ENCODE measurements at places on chromosomes 2 and 18.

DNA sequence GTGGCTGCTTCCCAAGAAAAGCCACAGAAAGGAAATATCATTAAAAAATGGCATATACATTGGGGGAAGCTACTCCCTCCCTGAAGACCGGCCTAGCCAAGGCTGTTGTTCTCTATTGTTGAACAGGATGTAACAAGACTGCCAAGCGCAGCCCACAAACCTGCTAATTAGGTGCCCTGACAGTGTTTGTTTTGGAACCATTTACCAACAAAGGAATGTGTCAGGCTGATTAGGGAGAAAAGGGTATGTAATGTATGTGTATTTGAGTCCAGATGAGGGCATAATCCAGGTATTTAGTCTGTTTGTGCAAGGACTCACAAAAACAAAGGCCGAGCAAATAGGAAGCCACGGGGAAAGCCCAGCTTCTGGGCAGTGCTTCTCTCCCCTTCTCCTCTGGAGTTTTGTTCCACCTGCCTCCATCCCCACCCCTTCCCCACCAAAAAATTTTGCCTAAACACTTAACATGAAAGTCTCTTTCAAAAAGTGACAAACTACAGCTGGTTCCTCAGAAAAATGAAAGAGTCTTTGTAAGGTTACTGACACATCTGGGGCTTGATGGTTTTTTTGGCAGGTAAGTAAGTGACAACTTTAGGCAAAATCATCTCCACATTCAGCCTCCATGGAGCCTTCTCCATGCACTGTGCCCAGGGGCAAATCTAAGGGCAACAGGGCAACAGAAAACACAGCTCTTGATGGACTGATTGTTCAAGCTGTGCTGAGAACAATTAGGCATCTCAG, 78.3 kb upstream of the FZD5 start:
- peak; percentile 65 for DNase-seq

DNA sequence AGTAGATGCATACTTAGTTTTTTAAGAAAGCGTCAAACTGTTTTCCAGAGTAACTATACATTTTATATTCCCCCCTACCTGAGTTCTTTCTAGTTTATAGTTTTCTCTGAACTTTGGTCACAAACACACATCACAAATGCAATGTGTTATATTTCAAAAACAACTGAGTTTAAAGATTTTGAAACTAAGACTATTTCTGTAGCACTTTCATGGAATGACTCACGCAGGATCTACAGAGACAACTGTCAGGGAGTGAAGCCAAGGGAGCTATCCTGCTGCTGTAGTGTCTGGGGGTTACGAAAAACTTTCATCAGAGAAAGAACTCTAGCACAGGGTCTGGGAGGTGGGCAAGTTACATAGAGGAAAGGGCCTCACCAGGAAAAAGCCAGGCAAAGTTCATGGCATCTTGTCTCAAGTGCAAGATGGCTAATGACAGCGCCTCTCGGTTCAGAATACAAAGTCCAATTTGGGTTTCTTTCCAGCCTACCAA, 66.8 kb downstream of the UXS1 start:
- DNase-seq, result no peak

- no peak for DNase-seq
Observed at GRCh38 chr2:12642859-12643258, 73.9 kb upstream of the TRIB2 start.

DNA sequence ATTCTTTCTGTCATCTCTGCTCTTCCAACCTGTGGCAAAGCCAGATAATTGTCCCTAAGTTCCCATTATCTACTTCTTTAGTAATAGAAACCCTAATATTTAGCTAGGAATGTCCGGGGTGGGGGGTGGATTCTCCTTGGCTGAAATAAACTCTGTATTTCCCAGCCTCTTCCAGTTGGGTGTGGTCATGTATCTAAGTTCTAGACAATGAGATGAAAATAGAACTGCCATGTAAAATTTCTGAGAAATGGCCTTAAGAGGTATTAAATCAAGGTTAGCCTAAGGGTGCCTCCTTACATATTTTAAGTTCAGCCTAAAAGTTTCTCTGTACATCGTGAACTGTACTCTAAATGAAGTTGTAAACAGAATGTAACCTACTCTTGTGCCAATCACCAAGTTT, 39.5 kb downstream of the MAIP1 start:
- DNase-seq, result no peak

DNA sequence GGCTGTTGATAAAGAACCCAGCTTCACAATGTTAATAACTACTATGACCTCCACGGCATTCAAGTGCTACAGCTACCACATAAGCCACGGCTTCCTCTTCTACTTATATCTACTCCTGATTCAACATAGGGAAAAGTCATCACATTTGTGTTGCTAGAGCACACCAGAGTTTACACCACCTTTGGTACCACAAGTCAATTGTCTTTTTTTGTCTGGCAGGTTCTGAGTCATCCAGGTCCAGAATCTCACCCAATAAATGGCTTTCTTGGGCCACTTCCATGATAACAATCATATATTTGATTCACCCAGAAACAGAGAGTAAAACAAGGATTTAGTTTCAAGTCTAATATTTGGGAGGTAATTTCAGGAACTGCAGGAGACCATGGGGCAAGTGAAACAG, 480.2 kb downstream of the TMX3 start:
- no peak for DNase-seq

DNA sequence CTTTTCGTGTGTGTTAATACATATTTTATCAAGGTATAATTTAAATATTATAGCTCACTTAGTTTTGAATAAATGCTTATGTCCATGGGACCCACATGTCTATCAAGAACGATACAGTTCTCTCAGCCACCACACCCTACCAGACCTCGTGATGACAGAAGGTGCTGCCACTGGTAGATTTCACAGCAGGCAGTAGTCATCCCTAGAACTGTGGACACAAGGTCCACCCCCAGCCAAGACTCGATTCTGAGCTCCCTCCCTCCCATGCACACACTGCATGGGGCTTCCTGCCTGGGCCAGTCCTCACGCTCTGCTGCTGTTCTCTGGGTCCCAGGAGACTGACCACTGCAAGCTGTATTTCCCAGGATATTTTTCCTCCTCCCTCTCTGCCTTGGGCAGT, 26.5 kb upstream of the CREB1 start:
- no peak for DNase-seq

- no peak for DNase-seq
Observed at GRCh38 chr18:49743117-49743567, 70.2 kb downstream of the ACAA2 start.

DNA sequence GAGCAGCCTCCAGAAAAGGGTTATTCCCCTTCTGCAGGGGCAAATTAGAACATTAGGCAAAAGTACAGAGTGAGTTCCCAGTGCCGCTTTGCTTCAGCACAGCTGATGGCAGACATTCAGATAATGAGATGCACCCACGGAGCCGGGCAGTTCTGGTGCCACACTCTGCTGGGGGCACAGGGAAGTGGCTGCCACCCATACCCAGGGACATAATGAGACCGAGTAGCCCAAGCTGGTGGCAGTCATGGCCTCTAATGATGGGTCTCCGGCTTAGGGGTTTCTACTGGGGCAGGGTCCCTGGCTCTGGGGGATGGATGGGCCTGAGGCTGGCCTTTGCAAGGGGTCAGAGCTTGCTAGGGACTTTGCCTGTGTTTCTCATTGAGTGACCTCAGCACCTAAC, 26.2 kb downstream of the GLI2 start:
- DNase-seq, result no peak

DNA sequence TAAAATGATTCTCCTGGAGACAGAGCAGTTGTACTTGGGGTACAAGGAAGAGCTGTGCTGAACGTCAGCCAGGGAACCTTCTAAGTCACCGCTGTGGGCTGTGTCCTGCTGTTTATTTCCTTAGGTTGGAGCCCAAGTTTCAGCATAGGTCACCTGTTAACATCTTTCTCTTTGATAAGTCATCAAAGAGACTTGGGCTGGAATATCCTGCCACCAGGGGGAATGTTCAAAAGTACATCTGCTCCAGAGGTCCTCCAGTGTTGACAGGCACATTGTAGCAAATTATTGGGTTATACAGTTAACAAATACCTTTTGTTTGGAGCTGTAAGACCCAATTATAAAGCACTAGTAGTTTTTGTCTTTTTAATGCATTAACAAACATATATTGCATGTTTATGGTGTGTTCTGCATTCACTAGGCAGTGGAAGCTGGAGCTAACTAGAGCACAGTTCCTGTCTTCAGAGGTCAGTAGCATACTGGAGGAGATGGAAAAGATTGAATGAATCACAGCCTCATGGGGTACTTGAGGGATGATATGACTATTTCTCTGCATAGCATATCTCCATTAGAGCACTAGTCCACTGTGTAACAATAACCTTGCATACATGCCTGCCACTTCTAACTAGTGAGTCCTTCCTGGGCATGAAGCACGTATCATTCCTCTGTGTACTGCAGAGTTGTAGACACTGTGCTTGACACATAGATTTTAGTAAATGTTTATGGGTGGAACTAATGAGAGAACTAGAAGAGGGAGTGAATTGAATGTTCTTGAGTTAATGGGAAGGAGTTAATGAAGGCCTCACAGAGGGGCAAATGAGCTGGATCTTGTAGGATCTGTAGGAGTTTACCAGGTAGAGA, 182.1 kb downstream of the AGAP1 start:
- no peak for DNase-seq

- DNase-seq, result no peak
Observed at GRCh38 chr2:85777441-85777861, 23.7 kb downstream of the ATOH8 start.

- no peak for DNase-seq
Observed at GRCh38 chr2:110737783-110738182, 5.4 kb downstream of the ACOXL start.

GRCh38 chr2:236638707-236639106, 69.1 kb downstream of the ACKR3 start:
- no peak for DNase-seq

DNA sequence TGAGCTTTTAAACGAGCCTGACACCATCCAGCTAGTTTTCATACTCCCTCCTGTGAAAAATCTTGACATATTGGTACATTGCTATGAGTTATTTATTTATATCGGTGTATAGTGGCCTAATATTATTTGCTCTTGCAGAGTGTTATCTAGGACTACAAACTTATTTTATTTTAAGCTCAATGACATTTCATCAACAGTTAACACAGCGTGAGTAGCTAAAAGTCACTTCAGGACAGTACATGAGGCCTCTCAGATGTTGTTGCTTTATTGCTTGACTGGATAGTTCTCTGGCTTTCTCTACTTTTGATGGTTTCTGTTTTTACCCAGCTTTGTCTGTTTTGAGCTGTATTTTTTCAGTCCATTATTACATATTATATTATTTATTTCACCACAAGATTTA, 172.9 kb upstream of the KLF7 start:
- DNase-seq, result no peak

DNA sequence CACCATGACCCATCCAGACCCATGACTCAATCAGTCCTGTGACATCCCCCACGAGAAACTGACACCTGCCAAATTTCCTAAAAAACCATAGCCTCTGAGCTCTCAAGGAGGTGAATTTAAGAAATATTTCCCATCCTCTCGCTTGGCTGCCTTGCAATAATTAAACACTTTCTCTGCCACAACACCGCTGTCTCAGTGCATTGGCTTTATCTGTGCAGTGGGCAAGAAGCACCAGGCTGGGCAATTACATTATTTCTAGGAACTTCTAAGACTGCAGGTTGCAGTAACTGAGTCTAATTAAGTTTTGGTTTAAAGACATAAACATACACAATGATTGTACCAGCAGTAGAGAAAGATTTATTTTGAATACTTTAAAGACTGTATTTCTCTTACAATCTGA, 22.0 kb upstream of the RTTN start:
- no peak for DNase-seq

DNA sequence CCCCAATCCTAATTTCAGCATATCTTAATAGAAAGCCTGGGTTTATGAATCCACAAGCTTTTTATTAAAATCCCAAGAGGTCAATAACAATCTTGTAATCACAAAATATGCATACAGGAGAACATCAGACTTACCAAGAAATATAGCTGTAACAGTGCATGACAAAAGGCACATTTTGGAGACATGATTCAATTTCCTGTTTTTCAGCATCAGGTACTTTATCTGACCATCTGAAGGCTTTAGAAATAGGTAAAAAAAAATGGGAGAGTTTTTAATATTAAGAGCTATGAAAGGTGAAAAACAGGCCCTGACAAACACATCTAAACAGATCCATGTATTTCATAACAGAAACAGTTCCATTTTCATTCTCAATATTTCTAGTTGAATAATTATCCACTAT, 89.9 kb upstream of the EFEMP1 start:
- DNase-seq, result no peak

- DNase-seq, result no peak
Observed at GRCh38 chr2:190887089-190887488, 6.5 kb downstream of the GLS start.

DNA sequence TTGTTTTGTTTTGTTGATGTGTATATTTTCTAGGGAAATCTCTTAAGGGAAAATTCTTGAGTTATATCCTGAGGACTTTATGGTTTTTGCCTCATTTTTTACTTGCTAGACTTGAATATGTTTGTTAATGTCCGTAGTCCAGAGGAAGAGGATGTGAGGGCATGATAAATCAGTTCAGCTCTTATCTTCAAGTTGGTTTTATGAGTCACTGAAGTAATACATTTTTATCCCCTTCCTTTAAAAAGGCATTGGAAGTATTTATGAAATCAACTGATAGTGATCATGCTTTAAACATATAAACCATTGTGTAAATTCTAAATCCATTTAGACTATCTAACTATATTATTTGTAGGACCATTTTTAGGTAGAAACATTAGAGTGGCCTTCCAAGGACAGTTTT, 43.9 kb upstream of the CYBRD1 start:
- no peak for DNase-seq

DNA sequence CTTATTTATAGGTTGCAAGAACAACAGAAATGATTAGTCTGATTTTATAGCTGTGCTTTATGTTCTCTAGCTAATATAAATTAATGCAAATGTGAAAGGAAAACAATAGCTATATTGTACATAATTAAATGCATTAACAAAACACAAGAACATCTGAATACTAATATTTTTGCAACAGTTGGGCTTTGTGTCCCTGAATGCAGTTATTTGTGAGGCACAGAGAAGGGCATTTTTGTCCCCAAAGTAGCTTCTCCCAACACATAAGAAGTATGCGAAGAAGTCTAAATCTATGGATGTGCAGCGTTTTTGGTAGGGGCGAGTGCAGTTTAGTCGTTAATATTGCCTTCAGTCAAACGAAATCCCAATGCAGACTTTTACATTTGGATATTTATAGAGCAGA, 110.0 kb downstream of the MBP start:
- no peak for DNase-seq

GRCh38 chr2:102187496-102188150, 800 bp downstream of the IL1RL2 start:
- peak; percentile 30 for DNase-seq

DNA sequence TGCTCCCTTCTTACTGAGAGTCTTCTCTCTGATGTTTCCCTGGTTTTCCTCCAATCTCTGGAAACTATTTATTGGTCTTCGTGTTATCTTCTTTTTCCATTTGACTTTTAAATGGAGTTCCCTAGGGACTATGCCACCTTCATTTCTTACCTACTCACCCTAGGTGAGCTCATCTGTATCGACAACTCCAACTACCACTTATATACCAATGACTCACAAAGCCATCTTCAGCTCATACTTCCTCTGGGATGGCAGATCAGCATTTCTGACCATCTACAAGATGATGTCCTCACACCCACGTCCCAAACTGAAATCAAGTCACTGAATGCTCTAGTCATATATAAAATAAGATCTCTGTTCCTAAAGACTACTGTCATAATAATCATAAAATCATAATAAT, 40.6 kb downstream of the CFAP210 start:
- no peak for DNase-seq

Data from hepatocyte (in vitro differentiated cells).